K562 (cell line): ENCODE measurements at places on chromosomes 11 and 22. TPM values are rescaled to one million over a fixed set of nuclear protein-coding genes. Genes with fewer than 3 reads are reported as not detected.

The KCNJ11 gene
- 3.3 and 3.7 TPM in 2 replicates for total RNA-seq

The ALDH3B2 gene
- not detected in 2 replicates for total RNA-seq

The CHST1 gene
- total RNA-seq: 0.18 TPM in 1 of 2 replicates, not detected in the other

The GNAZ gene
- total RNA-seq: 0.22 and 0.74 TPM in 2 replicates

The OR5AP2 gene
- total RNA-seq: not detected in 2 replicates

The GCAT gene
- 61.7 and 63.4 TPM in 2 replicates for total RNA-seq

The KCTD14 gene
- total RNA-seq: 0.09 and 0.29 TPM in 2 replicates

The APOA1 gene
- total RNA-seq: 1.8 TPM in 2 replicates

The SLC43A3 gene
- 254 and 257 TPM in 2 replicates for total RNA-seq

The RIBC2 gene
- not detected in 2 replicates for total RNA-seq

The SLC17A6 gene
- total RNA-seq: not detected in 2 replicates

The CDON gene
- 0.45 and 0.58 TPM in 2 replicates for total RNA-seq

The FZD4 gene
- 6.1 and 6.3 TPM in 2 replicates for total RNA-seq

The KRTAP5-1 gene
- not detected in 2 replicates for total RNA-seq

The TMPRSS13 gene
- total RNA-seq: 0.29 and 0.34 TPM in 2 replicates

The CRYBB3 gene
- total RNA-seq: not detected in 2 replicates

The GLYATL2 gene
- total RNA-seq: not detected in 2 replicates

The PAMR1 gene
- total RNA-seq: not detected in 2 replicates

The UPB1 gene
- total RNA-seq: 0.07 TPM in 1 of 2 replicates, not detected in the other

The TMPRSS5 gene
- total RNA-seq: 0.34 and 0.49 TPM in 2 replicates

The MYO7A gene
- 0.07 and 0.11 TPM in 2 replicates for total RNA-seq

The IMMP1L gene
- total RNA-seq: 56.0 and 62.3 TPM in 2 replicates

The GGT1 gene
- 11.1 and 12.5 TPM in 2 replicates for total RNA-seq

The ZNF214 gene
- 0.29 TPM in 2 replicates for total RNA-seq

The RASSF10 gene
- not detected in 2 replicates for total RNA-seq

The CASP5 gene
- not detected in 2 replicates for total RNA-seq

The DDTL gene
- total RNA-seq: not detected in 2 replicates

The NXPE1 gene
- 0.45 TPM in 1 of 2 replicates, not detected in the other for total RNA-seq

The SCUBE1 gene
- 0.02 and 0.29 TPM in 2 replicates for total RNA-seq

The MTA2 gene
- 176 and 203 TPM in 2 replicates for total RNA-seq

The NXPE2 gene
- 0.13 TPM in 1 of 2 replicates, not detected in the other for total RNA-seq

The MPZL3 gene
- total RNA-seq: 1.8 and 2.1 TPM in 2 replicates

The STK33 gene
- not detected in 2 replicates for total RNA-seq

The PICALM gene
- total RNA-seq: 281 and 340 TPM in 2 replicates
